ENCODE measurements at places on chromosomes 13 and 19.

DNA sequence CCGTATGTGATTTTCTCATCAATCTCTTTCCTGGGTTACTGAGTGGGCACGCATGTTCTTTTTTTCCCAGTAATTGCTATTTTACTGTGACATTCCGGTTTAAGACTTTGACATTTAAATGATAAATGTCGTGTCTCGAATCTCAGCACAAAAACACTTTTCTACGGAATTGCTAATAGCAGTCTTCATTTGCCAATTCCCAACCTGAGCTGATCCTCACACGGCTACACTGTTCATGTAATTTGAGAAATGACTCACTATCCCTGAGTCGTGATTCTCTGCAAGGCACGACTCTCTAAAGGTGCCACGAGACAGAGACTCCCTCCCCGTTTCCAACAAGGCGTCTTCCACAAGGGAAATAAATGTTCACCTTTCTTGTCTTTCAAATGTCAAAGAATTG is 88.7 kb upstream of the USP29 start:
- DNase-seq: no peak

- DNase-seq: no peak
Observed at GRCh38 chr13:26457212-26457611, 100.3 kb upstream of the WASF3 start.

DNA sequence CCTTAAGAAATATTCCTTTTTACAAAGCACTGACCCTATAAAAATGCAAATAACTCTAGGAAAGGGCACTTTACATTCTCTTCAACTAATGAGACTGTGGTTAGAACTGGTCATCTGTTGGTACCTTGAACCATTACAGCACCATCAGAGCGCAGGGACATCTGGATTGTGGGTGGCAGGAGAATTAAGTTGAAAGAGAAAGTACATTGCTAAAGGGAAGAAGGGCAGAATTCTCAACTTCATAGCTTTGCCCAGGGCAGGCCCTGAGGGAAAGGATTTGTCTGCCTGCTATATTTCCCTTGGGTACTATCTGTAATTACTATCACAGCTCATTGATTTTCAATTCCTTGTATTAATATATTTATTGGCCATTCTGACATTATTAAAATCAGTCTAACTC is 196.8 kb downstream of the KLF12 start:
- no peak for DNase-seq

GRCh38 chr13:24725379-24725778 is 38.6 kb upstream of the RNF17 start:
- DNase-seq: no peak

DNA sequence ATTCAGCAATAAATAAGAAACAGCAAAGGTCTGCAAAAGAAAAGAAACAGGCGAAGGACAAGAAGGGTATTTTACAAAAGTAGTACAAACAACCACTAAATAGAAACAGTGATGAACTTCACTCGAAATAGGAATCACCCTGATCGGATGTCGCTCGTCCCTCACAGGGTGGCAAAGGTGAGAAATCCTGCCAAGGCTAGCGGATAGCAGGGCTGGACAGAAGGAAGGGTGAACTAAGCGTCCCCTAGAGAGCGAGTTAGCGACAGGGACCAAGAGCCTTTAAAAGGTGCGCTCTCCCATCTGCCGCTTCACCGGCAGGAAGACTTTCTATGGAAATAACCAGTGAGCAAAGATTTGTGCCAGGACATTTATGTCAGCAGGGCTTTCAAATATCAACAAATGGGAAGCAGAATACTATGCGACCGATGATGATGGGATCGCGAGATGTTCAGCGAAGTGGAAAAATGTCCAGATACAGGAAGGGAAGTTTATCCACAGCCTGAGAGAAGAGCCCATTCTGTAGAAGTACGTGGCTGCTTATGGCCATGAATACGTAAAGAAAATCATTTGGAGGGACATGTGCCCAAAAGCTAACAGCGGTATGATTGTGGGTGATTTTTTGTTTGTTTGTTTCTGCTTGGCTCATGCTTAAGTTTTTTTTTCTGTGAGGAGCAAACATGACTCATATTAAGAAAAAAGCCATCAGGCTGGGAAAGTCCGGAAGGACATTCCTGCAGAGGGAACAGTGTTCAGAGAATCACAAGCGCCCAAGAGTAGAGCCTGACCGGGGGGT is 18.9 kb downstream of the ELAVL1 start:
- no peak for DNase-seq

- no peak for DNase-seq
Observed at GRCh38 chr19:289651-290371, 1.4 kb downstream of the PLPP2 start.

DNA sequence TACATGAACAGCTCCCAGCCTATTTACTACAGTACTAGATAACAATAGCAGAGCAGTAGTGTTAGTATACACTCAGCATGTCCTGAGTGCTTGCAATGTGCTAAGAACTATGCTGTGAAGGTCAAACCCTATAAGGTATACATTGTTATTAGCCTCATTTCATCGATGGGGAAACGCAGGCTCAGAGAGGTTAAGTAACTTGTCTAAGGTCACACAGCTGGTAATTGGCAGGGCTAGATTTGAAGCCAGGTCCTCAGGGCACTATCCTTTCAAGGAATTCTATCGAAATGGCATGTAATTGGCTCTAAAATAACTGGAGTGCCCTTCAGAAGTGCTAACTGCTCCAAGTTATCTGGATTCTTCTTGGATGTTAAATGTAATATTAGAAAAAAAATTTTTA is 295.6 kb downstream of the ZNF536 start:
- DNase-seq: no peak

DNA sequence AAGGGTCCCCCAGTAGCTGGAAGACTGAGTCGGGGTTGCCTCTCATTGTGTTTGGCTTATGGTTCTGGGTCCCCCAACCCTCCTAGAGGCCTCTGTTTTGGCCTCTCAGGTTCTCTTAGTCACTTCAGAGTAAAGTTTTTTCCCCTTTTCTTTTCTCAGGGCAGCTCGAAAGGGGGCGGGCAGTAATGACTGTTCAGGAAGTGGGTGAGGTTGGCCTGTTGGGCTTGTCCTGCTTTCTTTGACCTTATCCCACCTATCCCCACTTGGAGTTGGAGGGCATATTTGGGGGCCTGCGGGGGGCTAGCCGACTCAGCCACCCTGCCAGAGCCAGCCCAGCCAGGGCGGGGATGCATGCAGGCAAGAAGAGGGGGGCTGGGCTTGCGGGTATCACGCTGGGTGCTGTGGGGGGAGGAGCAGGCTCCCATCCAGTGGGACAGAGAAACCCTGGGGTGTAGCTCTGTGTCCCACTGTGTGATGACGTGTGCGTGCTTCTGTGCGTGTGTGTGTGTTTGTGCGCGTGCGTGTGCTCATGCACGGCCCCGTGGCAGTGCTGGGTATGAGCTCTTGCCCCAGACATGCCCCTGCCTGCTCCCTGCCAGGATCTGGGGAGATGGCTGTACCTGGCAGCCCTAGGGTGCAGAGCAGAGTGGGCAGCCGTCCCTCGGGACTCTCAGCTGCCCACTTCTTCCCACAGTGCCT is 1.4 kb downstream of the CIC start:
- peak; percentile 73 for DNase-seq

Measured in T-helper 2 cell (primary cell).